ENCODE measurements at places on chromosomes 3 and 15.

GRCh38 chr3:84042399-84043106 lies 916.2 kb upstream of the CADM2 start:
- no peak for DNase-seq

GRCh38 chr3:105830836-105831235 lies 38.0 kb downstream of the CBLB start:
- DNase-seq, result no peak

GRCh38 chr3:126618021-126618420 lies 36.9 kb downstream of the TXNRD3 start:
- no peak for DNase-seq

- no peak for DNase-seq
Observed at GRCh38 chr15:42182328-42182886, 25.7 kb downstream of the VPS39 start.

- DNase-seq, result no peak
Observed at GRCh38 chr3:49656541-49657112, 17.5 kb upstream of the APEH start.

DNA sequence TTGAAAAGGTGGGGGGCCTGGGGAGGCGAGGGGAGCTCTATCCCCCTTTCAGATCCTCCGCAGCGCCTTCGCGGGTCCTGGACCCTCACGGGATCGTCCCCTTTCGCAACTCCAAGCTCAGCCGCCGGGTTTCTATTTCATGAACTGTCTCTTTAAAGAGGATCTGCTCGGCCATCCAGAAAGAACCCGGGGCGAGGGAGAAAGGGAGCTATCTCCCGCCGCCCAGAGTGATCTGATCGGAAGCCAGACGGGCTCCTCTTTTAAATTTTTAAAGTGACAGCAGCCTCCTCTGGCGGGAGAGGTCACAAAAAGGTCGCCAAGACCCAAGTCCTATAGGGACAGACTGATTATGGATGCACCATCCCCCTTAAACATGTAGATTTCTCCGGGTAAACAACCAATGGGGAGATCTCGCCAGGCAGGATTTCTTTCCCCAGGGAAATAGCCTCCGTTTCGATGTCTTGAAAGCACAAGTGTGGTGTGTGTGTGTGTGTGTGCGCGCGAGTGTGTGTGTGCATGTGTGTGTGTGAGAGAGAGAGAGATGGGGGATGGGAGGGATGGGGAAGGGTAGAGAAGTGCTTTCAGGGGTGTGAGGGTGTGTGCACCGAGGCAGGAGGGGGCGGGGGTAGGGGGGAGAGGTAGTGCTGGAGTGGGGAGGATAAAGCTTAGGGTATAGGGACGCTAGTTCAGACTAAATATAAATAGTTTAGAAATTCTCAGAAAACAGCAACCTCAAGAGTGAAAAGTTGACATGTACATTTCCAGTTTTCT lies 516.1 kb downstream of the MECOM start:
- DNase-seq, result no peak

DNA sequence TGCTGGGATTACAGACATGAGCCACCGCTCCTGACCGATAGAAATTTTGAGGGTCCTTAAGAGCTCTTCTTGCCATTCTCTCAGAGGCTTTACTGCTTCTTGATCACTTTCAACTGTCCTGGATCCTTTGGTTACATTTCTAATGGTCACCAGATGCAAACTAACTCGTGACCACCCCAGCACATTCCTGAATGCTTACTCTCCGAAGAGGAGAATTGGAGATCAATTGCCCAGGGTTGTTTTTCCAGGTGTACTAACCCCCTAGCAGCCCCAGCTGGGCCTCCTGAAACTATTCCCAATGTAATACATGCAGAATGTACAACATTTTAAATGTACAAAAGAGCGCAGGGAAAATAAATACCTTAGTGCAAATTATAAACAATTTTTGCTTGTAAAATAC lies 65.1 kb upstream of the TBL1XR1 start:
- no peak for DNase-seq

- no peak for DNase-seq
Observed at GRCh38 chr15:42939841-42940240, 19.3 kb upstream of the TTBK2 start.

- no peak for DNase-seq
Observed at GRCh38 chr3:90221900-90222299, 1114.5 kb downstream of the EPHA3 start.

GRCh38 chr3:189789432-189789831 lies 158.2 kb downstream of the TP63 start:
- DNase-seq, result no peak

DNA sequence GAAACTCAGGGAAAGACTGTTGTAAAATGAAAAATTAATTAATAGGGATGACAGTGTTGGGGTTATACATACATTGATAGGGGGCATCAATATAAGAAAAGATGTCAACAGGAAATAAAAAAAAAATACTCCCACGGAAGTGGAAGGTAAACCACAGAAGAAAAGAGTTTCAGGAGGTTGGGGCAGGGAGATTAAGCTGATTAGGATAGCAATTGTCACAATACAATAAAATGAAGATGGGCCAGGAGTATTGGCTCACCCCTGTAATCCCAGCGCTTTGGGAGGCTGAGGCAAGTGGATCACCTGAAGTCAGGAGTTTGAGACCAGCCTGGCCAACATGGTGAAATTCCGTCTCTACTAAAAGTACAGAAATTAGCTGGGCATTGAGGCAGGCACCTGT lies 536.1 kb downstream of the AGBL1 start:
- no peak for DNase-seq

- no peak for DNase-seq
Observed at GRCh38 chr3:195558602-195559001, 15.5 kb upstream of the PPP1R2 start.

DNA sequence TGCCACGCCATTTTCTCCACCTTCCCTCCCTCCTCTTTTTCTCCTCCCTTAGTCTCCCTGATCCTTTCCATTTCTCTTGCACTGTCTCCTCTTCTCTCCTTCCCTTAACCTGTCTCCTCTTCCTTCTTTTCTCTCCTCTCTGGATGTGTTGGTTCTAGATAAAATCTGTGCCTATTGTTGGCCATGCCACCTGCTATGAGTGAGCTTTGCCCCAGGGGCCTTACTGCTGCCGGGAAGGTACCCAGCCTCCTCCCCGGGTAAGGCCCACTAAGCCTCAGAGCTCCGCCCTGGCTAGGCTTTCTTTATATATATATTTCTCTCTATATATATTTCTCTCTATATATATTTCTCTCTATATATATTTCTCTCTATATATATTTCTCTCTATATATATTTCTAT lies 14.7 kb downstream of the GPD1L start:
- no peak for DNase-seq

- no peak for DNase-seq
Observed at GRCh38 chr3:12884186-12884680, 42.9 kb upstream of the RPL32 start.

DNA sequence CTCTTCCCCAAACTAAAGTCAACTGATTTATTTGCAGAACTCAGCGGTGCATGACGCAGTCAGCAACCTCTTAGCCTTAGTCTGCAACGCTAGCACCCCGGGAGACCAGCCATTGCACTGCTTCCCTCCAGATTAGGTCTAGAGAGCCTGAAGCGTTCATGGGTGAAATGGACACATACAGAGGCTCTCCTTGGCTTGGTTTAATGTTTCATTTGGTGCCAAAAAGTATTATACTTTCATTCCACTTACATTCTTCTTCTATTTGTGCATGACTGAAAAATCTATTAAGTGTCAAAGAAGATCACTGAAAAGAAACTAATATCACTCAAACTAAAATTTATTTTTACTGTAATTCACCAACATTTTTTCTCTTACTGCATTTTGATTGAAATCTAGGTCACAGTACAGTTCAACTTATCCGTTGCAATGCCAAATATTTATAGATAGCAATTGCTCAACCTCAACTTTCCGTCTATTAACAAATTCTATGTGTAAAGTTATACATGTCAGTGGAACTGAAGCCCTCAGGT lies 116.2 kb downstream of the ROBO1 start:
- no peak for DNase-seq

DNA sequence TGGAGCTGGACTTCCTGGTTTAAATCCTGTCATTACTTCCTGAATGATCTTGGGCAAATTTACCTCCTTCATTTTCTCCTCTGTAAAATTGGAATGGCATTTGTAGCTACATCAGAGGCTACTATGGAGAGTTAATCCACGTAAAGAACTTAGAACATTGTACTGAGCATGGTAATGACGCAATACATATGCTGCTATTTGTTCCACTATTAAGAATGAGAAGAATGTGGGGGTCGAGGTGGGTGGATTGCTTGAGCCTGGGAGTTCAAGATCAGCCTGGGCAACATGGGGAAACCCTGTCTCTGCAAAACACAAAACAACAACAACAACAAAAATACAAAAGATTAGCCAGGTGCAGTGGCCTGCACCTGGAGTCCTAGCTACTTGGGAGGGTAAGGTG lies 250.6 kb downstream of the RYR3 start:
- no peak for DNase-seq

- no peak for DNase-seq
Observed at GRCh38 chr15:57472861-57473260, 96.6 kb downstream of the CGNL1 start.

DNA sequence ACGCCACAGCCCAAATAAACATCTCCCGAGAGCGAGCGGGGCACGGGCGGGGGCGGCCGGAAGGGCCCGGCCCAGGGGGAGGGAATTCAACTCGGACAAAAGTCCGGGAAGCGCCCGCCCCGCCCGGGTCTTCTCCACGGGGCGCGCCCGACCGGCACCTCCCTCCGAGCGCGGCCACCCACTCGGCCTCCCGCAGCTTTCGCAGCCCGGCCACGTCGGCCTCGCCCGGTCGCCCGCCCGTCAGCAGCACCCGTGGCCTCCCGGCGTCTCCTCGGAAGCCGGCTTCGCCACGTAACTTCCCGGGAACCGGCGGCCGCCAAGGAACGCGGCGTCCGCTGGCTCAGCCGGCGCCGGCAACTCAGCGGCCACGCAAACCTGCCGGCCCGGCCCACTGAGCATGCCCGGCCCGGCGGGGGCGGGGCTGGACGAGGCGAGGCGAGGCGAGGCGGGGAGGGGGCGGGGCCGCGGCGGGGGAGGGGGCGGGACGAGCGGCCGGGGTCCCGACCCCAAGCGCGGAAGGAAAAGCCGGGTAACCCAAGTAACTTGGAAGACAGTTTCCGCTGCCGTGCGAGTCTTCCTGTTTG lies at the start of gene TJP1:
Gene TJP1 (minus strand): TSS at position 369 of the 584 bp plus-strand sequence. CDS start 440 bp downstream, outside the sequence.
- no peak for DNase-seq

GRCh38 chr15:92930776-92931175 lies 30.7 kb downstream of the CHD2 start:
- DNase-seq, result no peak

- DNase-seq, result no peak
Observed at GRCh38 chr3:169659096-169659819, 4.3 kb downstream of the MECOM start.

DNA sequence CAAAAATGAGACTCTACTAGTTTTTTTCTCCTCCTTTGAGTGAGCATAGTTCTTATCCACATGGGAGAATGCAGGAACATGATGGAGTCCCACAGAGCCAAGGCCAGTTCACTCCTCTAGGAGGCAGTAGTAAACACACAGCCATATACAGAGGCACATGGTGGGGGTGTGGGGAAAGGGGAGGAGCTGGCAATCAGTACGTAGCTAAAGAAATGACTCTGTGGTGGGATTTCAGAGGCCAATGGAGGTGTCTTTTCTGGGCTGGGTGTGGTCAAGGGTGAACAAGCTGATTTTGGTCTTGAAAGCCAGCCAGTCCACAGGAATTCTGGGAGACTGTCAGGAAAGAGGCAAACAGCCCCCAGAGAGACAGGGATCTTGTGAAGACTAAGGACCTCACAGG lies 6.6 kb upstream of the RAB11A start:
- no peak for DNase-seq

- no peak for DNase-seq
Observed at GRCh38 chr3:111636366-111636885, 41.3 kb upstream of the ZBED2 start.

GRCh38 chr3:156814295-156814694 lies 11.9 kb upstream of the LEKR1 start:
- DNase-seq, result no peak

GRCh38 chr15:29103824-29104565 lies 165.6 kb downstream of the NSMCE3 start:
- DNase-seq, result peak; percentile 24

- DNase-seq, result no peak
Observed at GRCh38 chr3:101677436-101678286, 729 bp upstream of the ZBTB11 start.

DNA sequence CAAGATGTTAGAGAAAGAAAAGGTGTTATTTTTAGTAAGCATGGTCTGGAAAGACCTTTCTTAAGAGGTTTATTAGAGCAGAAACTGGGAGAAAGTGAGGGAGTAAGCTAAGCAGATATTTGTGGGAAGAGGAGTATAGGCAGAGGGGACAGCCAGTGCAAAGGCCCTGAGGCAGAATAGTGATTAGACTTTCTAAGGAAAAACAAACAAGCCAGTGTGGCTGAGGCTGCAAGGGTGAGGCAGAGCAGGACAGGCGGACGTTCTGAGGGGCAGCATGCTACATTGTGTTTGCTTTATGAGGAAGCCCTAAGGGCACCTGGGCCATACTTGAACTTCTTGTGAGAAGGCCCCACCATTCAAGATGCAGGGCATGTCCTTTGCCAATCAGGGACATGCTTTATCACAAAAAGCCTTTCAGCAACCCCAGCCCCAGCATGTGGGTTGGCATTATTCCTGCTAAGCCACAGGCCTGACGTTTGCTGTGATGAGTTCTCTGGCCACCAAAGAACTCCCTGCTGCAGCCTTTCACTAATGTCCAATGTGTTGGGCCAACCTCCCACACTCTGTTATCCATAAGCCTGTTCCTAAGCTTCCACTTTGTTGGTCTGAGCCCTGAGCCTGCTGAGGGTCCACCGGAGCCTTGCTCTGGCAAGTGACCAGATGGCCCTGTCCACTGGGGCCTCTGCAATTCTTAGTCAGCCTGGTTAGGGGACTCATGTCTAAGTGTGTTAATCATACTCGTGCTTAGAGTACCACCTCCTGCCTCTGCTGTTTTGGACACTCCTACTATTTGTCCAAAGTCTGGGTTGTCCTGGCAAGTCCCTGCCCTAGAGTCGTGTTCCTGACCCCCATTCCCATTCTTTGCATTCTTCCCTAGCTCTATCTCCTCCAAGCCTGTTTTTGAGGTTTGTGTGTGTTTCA lies 209.9 kb upstream of the CTNNB1 start:
- no peak for DNase-seq

- no peak for DNase-seq
Observed at GRCh38 chr3:8658306-8659212, 14.0 kb upstream of the SSUH2 start.

DNA sequence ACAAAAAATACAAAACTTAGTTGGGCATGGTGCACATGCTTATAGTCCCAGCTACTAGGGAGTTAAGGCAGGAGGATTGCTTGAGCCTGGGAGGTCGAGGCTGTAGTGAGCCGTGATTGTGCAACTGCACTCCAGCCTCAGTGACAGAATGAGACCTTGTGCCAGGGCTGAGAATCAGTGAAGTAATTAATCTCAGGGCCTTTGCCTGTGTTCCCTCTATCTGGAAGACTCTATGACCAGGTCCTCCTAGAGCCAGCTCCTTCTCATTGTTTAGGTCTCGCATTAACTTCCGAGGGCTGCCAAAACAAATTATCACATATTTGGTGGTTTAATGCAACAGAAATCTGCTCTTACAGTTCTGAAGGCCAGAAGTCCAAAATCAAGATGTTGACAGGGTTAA lies 41.4 kb upstream of the FLNB start:
- no peak for DNase-seq

- DNase-seq, result no peak
Observed at GRCh38 chr3:188796122-188796631, 375.6 kb upstream of the TPRG1 start.
